ENCODE measurements at places on chromosomes 2 and 18.

DNA sequence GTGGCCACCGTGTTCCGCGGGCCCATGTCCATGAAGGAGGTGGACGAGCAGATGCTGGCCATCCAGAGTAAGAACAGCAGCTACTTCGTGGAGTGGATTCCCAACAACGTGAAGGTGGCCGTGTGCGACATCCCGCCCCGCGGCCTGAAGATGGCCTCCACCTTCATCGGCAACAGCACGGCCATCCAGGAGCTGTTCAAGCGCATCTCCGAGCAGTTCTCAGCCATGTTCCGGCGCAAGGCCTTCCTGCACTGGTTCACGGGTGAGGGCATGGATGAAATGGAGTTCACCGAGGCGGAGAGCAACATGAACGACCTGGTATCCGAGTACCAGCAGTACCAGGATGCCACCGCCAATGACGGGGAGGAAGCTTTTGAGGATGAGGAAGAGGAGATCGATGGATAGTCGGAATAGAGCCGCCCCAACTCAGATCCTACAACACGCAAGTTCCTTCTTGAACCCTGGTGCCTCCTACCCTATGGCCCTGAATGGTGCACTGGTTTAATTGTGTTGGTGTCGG lies 17.7 kb downstream of the TUBB6 start:
- no peak for DNase-seq

DNA sequence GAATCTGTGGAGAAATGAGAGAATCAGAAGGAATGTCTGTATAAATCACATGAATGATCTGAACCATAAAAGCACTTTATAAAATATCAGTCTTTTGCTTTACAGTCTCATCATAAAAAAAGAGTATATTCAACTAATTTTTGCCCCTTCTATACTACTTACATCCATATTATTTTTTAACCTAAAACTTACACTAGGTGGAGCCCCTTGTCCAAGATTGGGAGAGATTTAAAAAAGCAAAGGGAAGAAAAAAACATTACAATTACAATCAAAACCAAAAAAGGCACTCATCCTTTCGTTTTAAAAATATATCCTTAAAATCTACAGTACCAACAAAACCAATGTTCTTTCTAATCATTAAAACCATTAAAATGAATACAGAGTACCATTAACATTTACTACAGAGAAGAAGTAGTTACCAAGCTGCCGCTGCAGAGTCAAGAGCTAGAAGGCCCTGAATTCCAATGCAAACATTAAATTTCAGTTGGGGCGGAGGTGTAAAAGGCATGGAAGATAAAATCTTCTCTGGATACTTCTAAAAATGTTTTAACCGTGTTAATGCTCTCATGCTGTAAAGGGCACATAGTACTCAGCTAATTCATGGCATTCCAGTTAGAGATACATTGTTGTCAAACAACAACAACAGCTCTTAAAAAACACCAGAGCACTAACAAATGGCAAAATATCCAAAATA lies 56.7 kb upstream of the EPB41L3 start:
- DNase-seq, result no peak

- DNase-seq, result no peak
These were observed 1293.2 kb upstream of the FAM98A start for GRCh38 chr2:34892256-34892655.

DNA sequence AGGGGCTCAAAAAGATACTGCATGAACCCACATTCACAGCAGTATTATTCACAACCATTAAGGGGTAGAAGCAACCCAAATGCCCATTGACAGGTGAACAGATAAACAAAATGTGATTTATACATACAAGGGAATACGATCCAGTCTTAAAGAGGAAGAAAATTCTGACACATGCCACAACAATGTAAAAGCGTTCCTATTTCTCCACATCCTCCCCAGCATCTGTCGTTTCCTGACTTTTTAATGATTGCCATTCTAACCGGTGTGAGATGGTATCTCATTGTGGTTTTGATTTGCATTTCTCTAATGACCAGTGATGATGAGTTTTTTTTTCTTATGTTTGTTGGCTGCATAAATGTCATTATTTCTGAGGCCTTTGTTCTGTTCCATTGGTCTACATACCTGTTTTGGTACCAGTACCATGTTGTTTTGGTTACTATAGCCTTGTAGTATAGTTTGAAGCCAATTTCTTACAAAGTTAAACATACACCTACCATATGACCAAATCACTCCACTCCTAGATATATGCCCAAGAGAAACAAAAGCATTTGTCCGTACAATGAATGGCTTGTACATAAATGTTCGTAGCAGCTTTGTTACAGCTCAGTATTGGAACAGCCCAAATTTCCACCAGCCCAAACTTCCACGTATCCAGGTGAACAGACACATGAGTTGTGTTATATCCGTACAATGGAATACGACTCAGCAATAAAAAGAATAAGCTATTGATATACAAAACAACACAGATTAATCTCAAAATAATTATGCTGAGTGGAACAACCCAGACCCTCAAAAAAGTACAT lies 85.1 kb downstream of the TMEM131 start:
- DNase-seq, result no peak

GRCh38 chr2:26574900-26575560 lies 66.1 kb downstream of the CIB4 start:
- DNase-seq, result no peak

GRCh38 chr2:26430826-26431225 lies 29.1 kb downstream of the DRC1 start:
- no peak for DNase-seq

DNA sequence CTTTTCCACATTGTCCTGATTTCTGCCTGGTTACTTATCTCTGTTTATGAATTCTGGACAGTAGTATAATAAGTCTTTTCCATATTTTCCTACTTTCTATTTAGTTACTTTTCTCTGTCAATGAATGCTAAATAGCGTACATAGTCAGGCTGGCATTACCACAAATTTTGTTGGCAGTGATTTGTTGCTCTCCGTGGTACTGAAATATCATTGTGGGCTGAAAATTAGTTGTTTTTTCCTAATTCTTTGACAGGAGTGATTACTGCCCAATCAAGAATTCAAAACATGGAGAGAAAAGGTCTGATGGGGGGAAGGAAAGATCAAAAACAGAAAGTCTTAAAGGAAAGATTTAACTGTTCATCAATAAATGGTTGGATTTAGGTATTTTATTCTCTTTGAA lies 7.7 kb upstream of the GALNT13 start:
- no peak for DNase-seq

- no peak for DNase-seq
These were observed 23.9 kb upstream of the GPR17 start for GRCh38 chr2:127621981-127622431.

DNA sequence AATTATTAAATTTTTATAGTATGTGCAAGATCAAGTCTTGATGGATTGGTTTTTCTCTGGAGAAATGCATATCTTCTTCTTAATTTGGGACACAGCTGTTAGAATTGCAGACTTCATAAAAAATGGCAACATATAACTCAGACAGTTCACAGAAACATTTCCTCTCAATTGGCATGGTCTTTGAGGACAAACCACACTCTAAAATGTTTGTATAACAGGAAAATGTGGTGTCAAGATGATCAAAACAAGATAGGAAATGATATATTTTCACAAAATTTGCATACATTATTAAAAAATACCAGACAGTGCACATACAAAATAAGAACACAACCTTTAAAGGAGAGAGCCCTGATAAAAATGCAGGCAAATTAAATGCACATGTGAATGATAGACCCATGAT lies 63.9 kb downstream of the ICOS start:
- no peak for DNase-seq

- no peak for DNase-seq
These were observed 130.8 kb upstream of the HS6ST1 start for GRCh38 chr2:128449226-128450061.

GRCh38 chr18:43533371-43533770 lies 256.1 kb upstream of the SYT4 start:
- no peak for DNase-seq

- DNase-seq, result no peak
These were observed 466.5 kb upstream of the ID2 start for GRCh38 chr2:8215159-8215863.

DNA sequence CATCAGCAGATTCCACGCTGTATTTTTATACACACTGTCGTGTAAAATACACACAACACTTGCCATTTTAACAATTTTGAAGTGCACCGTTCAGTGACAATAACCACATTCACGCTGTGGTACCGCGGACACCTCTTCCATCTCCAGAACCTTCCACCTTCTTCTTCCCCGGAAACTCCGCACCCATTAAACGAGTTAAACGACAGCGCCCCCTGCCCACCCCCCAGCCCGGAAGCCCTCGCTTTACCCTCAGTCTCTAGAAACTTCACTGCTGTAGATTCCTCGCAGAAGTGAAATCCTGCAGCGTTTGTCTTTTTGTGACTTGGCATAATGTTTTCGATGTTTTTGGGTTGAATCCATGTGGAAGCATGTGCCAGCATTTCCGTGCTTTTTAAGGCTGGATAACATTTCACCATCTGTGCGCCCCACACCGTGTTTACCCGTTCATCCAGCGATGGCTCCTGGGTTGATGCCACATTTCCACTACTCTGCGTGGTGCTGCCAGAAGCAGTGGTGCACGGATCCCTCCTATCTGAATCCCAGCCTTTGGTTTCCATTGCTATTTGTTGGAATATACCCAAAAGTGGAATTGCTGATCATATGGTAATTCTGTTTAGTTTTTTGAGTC lies 32.0 kb upstream of the TMEM18 start:
- DNase-seq, result no peak

GRCh38 chr2:71154798-71155197 lies 24.4 kb downstream of the MPHOSPH10 start:
- no peak for DNase-seq

GRCh38 chr2:45821558-45822271 lies 170.2 kb downstream of the PRKCE start:
- no peak for DNase-seq

GRCh38 chr2:196205881-196206435 lies 34.6 kb upstream of the STK17B start:
- peak; percentile 6 for DNase-seq

GRCh38 chr2:120764991-120765677 lies 29.5 kb downstream of the GLI2 start:
- DNase-seq, result no peak

DNA sequence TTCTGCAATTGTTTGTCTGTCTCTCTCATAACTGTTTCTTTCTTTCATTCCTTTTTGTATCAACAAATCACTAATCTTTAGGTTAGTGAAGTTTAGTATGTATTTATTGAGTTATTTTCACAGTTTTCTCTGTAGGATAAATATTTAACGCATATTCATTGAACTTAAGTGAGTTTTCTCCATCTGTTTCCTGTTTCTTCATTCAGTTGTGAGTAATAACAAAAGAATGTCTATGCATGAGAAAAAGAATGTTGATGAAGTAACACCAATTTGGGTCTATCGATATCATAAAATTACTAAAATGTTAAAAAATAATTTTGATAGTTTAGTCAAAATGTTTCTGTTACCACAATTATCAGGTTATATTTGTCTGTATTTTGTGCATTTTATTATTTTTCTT lies 948.0 kb downstream of the DSC3 start:
- DNase-seq, result no peak

DNA sequence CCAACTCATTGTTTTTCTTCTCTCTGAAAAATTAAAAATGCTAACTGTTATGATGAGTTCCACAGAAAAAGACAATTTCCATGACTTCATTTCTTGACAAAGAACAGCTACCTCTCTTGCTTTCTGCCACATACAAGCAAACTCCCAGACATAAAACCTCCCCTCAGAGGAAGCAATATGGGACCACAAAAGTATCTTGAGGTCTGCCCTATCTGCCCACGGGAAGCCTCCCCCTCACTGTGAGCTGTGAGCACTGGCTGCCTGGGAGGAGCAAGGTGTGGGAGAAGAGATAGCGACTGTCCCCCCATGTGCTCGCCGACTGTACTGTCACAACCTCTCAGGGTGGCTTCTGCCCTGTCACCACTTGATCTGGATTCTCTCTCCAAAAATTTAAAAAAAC lies 69.7 kb upstream of the NRP2 start:
- DNase-seq, result no peak

DNA sequence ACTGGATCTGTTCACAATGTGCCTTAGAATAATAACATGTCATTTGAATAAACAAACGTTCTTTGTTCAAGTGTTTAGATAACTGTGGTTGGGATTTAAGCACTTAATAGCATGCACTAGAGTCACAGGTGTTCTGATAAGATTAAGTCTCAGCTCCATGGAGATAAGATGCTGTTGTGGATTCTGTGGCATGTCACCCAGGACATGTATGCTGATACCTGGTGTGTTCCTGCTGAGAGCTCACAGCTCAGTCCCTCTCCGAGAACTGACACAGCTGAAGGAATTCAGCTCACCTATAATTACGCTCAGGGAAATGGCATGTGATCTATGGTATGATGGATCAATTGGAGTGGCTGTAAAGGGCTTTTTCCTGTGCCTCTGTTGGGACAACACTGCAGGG lies 75.4 kb upstream of the ST6GAL2 start:
- DNase-seq, result no peak

DNA sequence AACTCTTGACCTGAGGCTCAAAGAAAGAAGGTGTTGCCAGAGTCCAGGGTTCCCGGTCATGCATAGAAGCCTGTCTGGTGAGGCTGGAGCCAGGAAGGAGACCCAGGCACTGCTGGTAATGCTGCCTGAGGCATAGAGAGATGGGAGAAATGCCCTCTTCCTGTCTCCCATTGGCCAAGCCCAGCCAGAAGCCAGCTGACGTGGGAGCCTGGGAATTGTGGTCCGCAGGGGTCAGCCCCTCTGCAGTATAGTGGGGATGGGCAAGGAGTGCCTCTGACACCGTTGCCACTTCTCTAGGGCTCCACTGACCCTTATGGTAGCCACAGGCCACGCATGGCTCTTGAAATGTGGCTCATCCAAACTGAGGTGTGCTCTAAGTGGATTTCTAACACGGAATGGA lies 95.7 kb downstream of the CTIF start:
- DNase-seq, result no peak

DNA sequence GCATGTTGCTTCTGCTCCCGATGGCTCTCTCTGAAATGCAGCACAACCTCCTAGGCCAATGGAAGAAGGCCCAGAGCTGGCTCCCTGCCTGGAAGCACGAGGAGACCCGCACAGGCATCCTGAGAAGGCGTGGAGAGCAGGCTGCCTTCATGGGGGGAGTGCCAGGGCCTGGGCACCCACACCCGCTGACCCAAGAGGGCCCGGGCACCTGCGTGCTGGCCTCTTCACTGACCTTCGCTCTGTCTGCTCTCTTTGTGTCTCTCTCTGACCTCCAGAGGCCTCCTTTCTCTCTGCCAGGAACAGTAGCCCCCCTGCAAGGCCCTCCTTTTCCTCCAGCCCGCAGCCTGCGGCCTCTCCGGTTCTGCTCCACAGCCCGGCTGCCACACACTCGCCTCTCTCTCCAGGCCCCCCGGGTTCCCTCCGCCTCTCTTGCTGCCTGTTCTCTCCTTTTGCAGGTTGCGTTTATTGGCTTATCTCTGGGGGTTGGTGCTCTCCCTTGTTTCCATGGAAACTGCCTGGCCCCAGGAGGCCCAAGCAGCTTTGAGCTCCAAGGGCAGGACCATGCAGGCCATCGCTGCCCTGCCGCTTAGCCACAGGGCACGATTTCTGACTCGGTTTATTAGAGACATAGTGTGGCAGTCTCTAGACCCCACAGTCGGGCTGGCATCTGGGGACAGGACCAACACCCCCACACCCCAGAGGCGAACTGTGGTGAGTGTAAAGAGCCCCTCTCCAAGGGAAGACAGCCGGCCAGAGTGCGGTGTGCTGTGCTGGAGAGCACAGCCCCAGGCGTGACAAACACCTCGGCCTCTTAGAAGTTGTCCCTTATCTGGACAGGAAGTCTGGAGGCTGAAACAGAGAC lies 1.7 kb downstream of the MZT2B start:
- DNase-seq, result no peak
